Putamen (tissue), 1 donor: ENCODE measurements at places on chromosomes 7 and 10.

GRCh38 chr7:1674161-1675035, 4.3 kb downstream of the ELFN1 start:
- DNase-seq: no peak

DNA sequence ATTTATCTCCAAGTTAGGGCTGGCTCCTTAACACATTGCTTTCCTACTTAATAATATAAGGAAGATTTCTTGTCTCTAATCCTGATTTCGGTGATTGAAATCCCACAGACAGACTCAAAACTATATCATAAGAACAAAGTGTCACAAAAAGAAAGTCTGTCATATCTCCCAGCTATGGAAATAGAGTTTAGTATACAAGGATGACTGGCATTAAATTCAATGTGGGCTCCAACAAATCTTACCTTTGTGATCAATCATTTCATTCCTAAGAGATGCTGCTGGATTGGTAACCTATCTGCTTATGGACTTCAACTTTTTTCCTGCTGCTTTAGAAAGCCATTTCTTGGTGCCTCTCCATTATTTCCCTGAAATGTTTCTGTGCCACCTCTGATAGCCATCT, 39.5 kb upstream of the ZRANB1 start:
- no peak for DNase-seq

- DNase-seq: no peak
These were observed 4.3 kb upstream of the ELFN1 start for GRCh38 chr7:1665549-1666316.

- DNase-seq: no peak
These were observed 52.9 kb downstream of the C10orf120 start for GRCh38 chr10:122646511-122647382.

DNA sequence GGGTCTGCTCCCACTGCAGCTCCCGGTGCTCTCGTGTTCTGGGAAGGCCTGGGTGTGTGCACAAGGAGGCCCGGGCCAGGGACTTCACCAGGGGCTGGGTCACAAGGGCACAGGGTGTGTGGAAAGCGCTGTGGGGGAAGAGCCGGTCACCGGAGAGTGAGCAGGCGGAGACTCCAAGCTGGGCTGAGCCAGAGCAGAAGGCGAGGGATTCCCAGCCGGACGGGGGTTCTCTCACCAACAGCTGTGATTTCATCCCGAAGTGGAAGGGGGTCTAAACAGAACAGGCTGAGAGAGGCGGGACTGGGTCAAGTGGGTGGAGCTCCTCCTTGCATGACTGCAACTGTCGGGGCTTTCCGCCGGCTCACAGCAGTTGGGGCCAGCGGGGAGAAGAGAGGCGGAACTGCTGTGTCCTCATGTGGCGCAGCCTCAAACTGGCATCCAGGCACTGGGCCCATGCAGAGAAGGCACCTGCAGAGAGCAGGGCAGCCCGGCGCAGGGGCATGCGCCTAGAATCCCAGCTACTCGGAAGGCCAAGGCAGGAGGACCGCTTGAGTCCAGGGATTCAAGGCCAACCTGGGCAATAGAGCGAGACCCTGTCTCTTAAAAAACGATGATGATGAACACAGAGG, 7.6 kb upstream of the ORAI2 start:
- no peak for DNase-seq
